ENCODE measurements at places on chromosomes 7 and 10.

GRCh38 chr7:45447296-45447695 lies 126.9 kb upstream of the ADCY1 start:
- no peak for DNase-seq

- no peak for DNase-seq
Observed at GRCh38 chr10:99809931-99810615, 27.6 kb downstream of the ABCC2 start.

- no peak for DNase-seq
Observed at GRCh38 chr7:128915271-128915819, 4.8 kb upstream of the KCP start.

GRCh38 chr7:63073736-63074135 lies 924.9 kb upstream of the ZNF722 start:
- no peak for DNase-seq

- no peak for DNase-seq
Observed at GRCh38 chr10:104767745-104768144, 126.7 kb downstream of the SORCS3 start.

DNA sequence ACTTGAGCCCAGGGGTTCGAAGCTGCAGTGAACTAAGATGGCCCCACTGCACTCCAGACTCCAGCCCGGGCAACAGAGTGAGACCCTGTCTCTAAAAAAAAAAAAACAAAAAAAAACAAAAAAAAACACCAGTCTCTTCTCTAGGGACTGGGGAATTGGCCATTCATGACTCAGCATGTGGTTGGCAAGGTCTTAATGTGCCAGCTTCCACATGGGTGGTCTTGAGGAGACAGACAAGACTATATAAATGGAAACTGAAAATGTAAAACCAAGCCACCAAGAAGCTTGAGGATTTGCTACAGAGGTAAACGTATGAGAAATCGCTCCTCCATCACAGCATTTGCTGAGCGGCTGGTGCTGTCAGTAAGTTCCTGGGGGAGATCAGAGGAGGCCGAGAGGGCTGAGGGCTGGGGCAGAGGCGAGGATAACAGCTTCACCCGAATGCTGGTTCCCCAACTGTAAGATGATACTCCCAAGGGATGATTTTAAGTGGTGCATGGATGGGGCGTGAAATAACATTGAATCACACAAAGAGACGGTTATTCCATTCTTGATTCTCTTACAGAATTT lies 128.7 kb downstream of the C10orf105 start:
- DNase-seq: no peak

DNA sequence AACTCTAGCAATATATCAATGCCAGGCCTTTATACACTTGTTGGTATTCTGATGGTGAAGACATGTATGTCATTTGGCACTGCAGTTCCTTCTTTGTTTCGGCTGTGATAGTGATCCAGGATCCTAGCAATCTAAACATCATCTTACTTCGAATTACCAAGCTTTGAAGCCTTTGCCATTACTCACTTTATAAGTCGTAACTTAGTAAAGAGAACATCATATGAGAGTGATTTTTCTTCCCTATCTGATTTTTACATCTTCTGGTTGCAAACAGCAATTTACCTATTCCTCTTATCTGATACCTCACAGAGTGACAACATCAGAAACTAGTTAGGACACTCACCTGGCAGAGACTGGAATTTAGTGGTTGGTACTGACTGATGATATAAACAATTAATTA lies 7.6 kb upstream of the BPGM start:
- no peak for DNase-seq

DNA sequence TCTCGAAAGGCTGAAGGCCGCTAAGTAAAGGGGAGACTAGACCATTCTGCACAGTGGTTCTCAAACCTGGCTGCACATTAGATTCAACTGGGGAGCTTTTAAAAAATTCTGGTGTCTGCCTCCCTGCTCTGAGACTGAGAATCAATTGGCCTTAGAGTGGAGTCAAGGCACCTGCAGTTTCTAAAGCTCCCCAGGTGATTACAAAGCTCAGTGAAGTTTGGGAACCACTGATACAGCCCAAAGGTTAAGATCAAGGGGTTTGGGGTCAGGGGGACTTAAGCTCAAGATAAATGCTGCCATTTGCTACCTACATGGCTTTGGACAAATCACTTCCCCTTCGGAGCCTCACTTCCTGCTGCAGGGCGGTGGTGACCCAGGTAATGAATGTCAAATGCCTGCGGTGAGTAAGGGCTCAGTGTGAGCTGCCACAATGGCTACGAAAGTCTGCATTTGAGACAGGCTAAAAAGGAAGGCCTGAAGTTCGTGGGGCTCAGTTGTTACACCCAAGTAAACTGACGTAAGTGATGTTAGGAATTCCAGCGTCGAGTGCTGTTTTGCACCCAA lies 72.3 kb downstream of the TLL2 start:
- no peak for DNase-seq

GRCh38 chr7:108454674-108455550 lies 1.3 kb downstream of the NRCAM start:
- DNase-seq: no peak

DNA sequence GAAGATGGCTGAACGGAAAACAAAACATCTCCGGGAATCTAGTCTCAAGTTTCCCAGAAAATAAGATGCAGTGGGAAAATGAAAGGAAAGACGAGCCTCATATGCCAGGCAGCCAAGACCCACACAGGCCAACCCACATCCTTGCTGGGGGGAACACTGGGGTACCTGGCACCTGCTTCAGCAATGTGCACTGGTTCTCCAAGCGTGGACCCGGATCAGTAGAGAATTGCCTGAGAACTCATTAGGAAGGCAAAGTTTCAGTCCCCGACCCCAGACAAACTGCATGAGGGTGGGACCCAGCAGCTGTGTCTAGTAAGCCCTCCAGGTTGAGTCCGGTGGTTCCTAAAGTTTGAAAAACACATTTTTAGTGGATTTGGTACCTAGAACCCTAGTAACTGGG lies 18.4 kb downstream of the FAM53B start:
- DNase-seq: no peak

- DNase-seq: no peak
Observed at GRCh38 chr10:19775296-19775695, 40.9 kb upstream of the PLXDC2 start.

DNA sequence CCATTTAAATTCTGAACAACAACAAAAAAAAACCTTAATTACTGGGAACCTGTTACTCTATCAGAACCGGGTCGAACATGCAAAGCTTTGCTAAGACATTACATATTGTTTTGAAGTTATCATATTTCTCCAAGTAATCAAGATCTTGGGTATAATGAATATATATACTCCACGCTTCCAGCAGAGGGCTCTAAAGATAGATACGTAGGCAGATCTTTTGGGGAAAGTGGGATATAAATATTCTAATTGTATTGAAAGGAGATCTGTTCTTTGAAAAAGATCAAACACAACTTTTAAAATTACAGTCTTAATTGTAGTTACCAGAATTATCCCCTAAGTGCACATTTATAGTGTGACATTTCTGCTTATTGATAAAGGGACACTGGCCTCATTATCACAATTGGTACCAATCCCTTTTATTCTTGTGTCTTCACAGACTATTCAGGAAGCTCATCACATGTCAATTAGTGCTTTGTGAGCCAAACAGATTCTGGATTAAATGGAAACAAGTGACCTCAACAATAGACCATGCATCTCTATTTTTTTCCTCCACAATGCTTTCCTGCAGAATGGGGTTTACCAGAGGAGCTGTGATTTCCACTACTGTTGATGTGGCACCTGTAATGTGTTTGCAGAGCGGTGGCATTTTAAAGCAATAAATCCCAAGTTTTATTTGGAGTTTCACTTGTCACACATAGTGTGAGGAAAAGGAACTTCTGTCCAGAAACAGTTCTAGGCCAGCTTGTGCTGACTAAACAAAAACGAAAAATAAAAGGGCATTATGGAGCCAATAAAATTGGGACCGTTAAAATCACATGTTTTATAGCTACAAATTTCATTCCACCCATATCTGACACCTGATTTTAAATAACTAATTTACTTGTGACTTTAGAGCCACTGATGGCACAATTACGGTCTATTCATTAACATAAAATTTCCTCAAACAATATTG lies 122.4 kb downstream of the CTTNBP2 start:
- no peak for DNase-seq

- peak; percentile 98 for DNase-seq
Observed at GRCh38 chr10:129466703-129467358, at the start of gene MGMT. Gene MGMT (plus strand): TSS chr10:129467241.

GRCh38 chr7:157884461-157885062 lies 547.8 kb downstream of the DNAJB6 start:
- no peak for DNase-seq

GRCh38 chr7:13106513-13106912 lies 419.1 kb downstream of the ARL4A start:
- DNase-seq: no peak

DNA sequence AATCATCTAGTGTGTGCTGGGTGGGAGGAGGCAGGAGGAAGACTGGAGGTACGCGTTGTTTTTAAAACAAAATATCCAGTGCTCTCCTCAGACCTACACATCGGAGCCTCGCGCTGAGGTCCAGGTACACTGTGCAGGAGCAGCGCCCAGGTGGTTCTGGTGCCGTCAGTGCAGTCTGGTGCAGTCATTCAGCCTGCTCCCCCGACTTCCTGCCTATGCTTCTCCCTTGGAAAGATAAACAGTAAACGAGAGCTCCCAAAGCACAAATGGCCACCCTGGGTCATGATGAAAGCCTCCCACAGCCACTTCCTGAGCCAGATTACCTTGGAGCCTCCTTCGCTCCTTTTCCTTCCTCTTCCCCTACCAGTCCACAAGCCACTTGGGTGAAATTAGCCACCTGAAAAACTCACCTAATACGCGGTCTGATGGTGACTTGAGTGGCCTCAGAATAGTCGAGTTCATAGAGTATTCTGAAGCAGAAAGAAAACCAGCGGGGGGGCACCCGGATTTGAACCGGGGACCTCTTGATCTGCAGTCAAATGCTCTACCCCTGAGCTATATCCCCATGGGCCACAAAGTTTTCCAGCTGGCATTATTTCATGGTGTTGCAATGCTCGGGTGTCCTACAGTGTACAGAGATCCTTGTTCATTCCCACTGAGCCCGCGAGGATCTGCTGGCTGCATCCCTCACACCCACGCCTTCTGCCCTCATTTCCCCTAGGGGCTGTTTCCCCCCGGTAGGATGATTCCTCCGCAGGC lies 82.5 kb downstream of the ZNF467 start:
- DNase-seq: no peak

GRCh38 chr10:88528201-88528600 lies 54.9 kb downstream of the RNLS start:
- DNase-seq: no peak

GRCh38 chr7:23293500-23294073 lies 5.6 kb upstream of the MALSU1 start:
- DNase-seq: no peak

- no peak for DNase-seq
Observed at GRCh38 chr10:29811751-29812427, 177.1 kb upstream of the SVIL start.

- DNase-seq: no peak
Observed at GRCh38 chr10:33142295-33142694, 184.3 kb upstream of the ITGB1 start.

- DNase-seq: no peak
Observed at GRCh38 chr10:43596546-43596945, 9.7 kb upstream of the ZNF485 start.

DNA sequence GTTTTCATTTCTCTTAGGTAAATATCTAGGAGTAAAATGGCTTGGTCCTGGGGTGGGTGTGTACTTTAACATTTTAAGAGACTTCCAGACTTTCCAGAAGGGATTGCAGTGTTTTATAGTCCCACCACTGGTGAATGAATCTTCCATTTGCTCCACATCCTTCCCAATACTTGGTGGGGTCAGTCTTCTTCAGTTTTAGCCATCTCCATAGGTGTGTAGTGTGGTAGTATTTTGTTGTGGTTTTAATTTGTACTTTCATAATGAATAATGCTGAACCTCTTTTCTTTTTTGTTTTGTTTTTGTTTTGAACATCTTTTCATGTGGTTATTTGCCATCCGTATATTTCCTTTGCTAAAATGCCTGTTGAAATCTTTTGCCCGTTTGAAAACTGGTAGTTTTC lies 86.4 kb downstream of the ANKRD61 start:
- no peak for DNase-seq

DNA sequence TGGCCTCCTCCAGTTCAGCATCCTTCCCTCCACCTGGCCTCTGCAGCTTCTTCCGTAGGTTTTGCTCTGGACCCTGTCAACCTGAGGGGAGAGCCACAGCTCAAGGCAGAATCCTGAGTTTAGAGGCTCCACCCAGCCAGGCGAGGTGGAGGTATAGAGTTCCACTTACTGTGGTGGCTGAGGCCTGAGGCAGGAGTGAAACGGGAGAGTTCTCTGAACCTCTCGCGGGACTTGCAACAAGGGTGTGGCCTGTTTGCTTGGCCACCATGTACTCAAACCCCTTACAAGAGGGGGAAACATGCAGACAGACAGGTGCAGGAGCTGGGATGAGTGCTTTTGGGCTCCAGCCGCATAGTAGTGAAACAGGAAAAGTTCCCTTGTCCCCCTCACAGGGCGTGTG lies 154.0 kb upstream of the C7orf33 start:
- no peak for DNase-seq

GRCh38 chr10:105354010-105354409 lies 712.9 kb downstream of the SORCS3 start:
- DNase-seq: no peak

DNA sequence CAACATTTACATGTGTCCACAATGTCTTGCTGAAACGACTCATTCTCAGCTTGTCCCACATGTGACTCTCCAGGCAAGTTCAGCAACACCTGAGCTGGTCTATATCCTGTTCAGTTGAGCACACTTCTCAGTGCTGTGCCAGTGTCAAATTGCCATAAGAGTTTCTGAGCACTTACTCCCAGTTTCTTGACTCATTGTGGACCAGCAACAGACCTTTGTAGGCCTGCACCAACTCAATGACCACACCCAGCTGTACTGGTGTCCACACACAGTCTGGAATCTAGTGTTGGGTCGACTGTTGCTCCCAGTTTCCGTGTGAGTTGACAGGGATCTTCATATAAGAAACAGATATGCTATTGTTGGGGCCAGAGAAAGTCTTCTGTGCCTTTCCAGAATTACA lies 88.0 kb downstream of the PTPN20 start:
- no peak for DNase-seq

DNA sequence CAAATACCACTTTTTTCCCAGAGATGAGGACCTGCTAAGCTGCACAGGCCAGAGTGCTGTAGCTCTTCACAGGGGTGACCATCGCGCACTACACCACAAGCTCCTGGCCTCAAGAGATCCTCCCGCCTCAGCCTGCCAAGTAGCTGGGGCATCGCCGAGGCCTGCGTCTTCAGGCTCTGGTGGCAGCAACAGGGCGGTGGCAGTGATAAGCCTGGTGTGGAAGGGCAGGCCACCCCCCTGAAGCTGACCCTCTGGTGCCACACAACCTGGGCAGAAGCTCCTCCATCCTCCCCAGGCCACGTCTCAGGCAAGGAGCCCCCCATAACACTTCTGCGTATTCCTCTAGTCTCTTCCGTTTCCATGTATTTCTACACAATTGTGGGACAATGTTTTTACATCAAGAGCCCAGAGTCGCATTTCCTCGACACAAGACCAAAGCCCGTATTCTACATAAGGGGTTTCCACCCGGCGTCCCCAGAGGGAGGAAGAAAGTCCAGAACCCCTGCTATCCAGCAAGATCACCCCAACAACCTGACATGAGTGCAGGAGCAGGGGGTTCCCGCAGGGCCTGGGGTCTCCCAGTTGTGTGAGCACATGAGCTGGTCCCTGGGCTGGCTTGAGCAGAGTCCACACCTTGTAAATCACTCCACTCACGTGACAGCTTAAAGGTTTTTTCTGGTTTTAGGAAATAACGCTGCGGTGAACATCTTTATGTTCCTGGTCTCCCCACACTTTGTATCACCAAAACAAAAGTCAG lies 37.6 kb upstream of the NCAPG2 start:
- no peak for DNase-seq

- no peak for DNase-seq
Observed at GRCh38 chr10:99573790-99574189, 41.0 kb downstream of the NKX2-3 start.

- DNase-seq: no peak
Observed at GRCh38 chr7:240146-240676, 47.8 kb downstream of the FAM20C start.
